ENCODE measurements at places on chromosomes 7 and 10.

GRCh38 chr7:120794106-120794729 lies 63.7 kb downstream of the TSPAN12 start:
- DNase-seq, result no peak

GRCh38 chr7:158067931-158068482 lies 519.6 kb downstream of the PTPRN2 start:
- DNase-seq, result peak; percentile 30

DNA sequence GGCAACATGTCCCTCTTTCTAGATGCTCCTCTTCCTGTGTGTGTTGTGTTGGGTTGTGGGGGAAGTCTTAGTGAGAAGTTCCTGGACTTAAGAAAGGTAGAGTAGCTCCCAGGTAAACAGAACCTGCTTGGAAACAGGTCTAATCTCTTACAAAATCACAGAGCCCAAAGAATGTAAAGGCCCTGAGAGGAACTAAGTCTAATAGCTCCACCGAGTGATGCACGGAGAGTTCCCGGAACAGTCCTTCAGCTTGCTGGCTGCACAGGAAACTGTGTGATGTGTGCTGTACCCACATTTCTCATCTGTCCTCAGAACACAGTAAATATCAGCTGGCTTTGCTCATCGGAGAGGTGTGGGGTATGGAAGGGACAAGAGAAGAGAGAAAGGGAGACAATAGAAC lies 182.6 kb upstream of the LYZL1 start:
- no peak for DNase-seq

DNA sequence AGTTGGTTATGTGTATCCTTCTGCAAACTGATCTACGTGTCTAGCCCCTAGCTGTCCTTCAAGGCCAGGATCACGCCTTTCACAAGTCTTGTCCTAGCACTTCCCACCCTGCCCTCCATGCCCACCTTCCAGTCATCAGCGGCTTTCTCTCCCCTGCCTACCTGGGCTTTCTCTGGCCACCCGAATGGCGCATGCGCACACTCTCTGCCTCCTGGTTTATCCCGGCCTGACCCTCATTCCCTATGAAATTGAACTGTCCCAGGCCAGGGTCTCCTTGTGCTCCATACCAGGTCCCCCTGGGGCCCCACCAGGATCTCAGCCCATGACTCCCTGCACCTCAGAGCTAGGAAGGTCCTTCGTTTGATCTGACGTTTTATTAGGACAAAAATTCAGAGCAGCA lies 31.6 kb upstream of the CTBP2 start:
- DNase-seq, result no peak
